Activated T-helper 1 cell treated with Interleukin-2 at 50 U/mL for 16 hours (primary cell): ENCODE measurements at places on chromosomes 12 and 14.

- no peak for DNase-seq
Measured at GRCh38 chr12:12735301-12735700, 18.1 kb downstream of the CDKN1B start.

DNA sequence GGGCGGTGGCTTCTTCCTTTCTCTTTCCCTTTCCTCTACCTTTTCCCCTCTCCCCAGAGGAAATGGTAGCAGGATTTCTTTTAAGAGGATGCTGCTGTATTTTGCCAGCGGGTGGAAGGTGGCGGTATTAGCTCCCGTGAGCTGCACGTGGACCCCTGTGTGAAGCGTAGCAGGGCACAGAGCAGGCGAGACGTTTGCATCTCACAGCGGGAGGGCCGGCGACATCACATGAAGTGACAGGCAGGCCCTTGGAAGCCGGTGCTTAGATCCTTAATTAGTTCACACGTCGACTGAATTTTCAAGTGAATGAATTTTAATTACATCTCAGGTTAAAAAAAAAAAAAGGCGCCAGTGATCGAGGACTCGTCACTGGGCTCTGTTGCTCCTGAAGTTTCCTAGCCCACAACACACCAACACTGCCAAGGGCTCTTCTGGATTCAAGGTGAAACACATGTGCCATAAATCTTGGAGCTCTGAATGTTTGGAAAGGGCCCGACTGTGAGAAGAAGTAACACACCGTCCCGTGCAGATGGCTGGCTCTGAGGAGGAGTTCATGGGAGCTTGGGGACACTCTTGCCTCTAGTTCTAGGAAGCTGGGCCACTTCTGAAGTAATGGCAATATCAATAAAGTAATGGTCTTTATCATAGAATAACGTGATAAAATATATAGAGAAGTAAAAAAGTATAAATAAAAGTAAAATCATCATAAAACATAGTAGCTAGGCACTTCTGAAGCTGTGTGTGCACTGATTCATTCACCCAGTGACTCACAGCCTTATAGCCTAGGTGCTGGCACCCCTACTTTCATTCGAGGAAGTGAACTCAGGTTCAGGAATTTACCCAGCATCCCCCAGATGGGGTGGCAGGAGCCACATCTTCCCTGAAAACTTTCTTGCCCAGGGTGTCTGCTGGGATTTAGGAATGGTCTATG lies 75.3 kb downstream of the AACS start:
- no peak for DNase-seq

DNA sequence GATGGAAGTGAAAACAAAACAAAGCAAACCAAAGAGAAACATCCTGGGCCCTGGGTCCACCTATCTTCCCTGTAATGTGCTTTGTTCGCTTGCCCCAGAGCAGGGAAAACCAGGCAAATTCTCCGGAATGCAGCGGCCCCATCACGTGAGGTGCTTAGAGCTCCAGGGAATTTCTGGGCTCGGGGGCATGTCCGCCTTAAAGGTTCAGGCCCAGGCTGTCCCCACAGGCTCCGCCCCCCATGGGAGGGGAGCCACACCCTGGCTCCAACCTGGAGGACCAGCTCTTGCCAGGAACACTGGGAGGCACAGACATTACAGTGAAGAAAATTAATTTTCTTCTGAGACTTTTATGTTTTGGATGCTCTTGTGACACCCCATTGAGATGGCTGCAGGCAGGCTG lies 69.9 kb downstream of the RBM19 start:
- DNase-seq, result no peak

DNA sequence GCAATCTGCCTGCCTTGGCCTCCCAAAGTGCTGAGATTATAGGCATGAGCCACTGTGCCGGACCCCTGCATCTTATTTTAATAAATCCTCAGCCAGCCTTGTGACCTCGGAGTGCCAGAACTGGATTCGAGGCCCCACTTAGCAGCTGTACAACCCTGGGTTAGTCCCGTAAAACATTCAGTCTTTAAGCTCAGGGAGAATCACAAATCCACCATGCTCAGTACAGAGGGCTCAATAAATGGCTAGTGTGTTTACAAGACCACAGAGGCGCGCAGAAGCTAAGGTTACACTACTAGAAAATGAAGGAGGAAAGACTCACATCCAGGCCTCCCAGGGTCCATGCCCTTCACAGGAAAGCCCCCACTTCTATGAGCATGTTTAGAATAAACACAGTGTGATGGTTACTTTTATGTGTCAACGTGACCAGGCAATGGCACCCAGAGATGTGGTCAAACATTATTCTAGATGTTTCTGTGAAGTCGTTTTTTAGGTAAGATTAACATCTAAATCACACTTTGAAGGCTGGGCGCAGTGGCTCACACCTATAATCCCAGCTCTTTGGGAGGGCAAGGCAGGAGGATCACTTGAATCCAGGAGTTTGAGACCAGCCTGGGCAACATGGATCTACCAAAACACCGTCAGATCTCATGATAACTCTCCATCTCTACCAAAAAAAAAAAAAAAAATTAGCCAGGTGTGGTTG lies 55.3 kb downstream of the CLMN start:
- no peak for DNase-seq

GRCh38 chr12:85807730-85808129 lies 28.5 kb downstream of the RASSF9 start:
- no peak for DNase-seq

DNA sequence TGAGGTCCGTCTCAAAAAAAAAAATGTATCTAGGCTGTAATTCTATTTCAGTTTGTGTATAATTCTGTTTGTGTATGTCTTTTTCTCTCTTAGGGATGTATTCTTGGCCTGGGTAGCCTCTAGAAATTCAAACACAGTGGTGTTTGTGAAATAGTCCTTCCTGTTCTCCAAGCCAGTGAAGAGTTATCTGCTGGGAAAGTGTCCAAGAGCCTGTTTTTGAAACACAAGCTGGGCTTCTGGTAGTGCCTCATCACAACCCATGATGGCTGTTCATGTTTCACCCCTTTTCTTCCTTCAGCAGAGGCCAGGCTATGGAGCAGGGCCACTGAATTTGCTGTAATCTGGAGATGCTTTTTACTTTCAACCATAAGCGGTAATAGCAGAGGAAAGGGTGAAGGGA lies 14.7 kb downstream of the METTL3 start:
- DNase-seq, result no peak

- peak; percentile 49 for DNase-seq
Measured at GRCh38 chr14:22598099-22598895, at the start of gene ABHD4. Gene ABHD4 (plus strand): TSS chr14:22598300. CDS start chr14:22598307, 7 bp downstream.

DNA sequence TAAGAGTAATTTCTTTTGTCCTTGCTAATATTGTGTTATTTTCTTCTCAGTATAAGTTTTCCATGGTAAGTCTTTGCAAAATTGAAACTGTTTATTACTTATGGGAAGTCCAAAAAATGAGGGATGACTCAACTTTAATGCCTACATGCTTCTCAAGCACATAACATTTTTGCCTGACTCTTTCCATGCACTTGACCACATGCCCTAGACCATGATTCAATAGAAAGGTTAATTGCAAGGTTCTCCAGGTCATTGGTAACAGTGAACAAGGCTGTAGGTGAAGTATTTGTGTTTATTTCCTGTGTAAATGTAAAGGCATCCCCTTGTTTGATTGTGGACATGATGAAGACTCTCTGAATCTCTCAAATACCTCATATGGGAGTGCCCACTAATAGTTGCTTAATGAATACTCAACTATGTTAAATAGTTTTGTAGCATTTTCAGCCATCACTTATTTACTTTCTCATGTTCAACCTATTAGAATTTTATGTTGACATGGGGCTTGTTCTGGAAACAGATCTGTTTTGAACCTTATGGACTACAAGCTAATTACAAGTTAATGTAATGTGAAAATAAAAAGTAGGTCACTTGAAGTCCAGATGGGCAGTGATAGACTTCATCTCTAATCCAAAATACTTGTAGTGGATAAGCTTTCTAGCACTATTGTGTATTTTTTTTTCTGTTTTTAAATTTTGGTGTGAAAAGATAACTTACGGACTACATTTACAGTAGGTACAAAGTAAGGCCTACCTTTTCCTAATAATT lies 131.7 kb downstream of the TMTC2 start:
- no peak for DNase-seq

GRCh38 chr12:132561427-132562156 lies 48.8 kb downstream of the LRCOL1 start:
- DNase-seq, result no peak

GRCh38 chr12:132061641-132062430 lies 82.3 kb downstream of the DDX51 start:
- DNase-seq, result no peak

GRCh38 chr12:117836999-117837736 lies 131.6 kb downstream of the KSR2 start:
- DNase-seq, result peak; percentile 50

DNA sequence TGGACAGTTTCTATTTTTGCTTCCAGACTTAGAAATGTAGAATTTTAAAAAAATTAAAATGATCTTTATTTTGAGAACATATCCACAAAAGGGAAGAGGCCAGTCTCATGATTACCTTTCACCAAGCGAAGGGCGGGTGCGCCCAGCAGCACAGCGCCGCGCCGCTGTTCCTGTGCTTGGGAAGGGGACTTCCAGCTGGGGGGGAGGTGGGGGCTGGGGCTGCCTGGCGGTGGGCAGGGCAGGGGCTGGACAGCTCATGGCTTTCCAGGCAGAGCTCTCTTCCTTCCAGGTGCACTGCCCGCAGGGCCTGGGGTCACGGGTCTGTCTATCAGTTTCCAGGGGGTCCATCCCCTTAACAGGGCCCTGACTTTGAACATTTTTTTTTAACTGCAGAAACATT lies 199.9 kb downstream of the TTC7B start:
- DNase-seq, result no peak

DNA sequence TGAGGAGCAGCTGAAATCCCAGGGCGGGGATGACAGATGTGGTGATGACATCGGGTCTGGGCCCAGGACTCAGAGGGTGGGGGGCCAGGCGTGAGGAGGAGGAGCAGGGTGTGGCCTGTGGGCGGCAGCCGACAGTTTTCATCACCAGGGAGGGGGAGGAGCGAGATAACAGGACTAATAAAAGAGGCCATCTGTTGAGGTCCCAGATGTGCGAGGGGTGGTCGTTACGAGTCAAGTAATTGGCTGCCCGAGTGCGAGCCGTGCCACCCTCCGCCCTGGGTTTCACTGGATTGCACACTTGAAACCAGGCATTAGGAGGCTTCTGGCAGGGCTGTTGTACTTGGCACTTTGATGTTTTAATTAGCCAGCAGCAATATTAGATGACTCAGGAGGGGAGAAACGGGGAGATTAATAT lies 67.2 kb downstream of the NOS1 start:
- DNase-seq, result no peak

DNA sequence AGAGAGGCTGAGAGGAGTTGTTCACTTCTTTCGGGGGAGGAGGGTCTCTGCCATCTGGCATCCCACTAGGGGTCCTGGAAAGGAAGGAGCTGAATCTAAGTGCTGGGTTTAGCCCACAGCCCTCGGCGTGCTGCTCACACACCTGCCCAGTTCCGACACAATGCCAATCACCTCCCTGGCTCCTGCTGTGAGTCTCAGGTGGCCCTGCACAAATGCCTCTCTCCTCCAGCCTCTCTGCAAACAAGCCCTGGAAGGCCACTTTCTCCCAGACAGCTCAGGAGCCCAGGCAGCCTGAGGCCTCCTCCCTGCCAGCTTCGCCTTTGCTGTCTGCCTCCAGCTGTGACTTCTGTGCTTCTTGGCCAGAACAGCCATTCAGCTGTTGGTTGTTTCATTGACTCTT lies 51.2 kb downstream of the SMIM41 start:
- DNase-seq, result no peak

- DNase-seq, result no peak
Measured at GRCh38 chr12:50061946-50062686, 4.7 kb downstream of the ASIC1 start.

DNA sequence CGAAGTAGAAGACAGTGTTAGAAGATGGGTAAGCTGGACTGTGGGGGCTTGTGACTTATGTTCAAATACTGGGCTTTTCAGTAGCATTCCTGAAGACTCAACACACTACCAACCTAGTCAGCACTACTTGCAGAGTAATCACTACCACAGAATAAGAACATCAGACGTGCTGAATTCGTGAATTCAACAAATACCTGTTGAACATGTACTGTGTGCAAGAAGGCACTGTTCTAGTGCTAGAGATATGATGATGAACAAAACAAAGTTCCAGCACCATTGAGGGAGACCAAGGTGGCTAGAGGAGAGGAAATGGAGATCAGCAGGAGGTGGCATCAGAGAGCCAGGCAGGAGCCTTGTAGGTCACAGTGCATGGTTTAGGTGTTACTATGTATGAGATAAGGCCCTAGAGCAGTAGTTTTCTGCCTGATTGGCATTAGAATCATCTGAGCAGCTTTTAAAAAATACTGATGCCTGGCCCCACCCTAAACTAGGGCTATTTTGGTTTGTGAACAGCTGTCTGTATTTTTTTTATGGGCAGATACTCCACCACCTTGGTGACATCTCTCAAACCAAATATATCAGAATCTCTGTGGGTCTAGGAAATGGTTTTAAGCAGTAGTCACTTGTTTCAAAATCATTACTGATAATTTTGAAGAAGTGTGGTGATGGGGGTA lies 26.8 kb downstream of the FERMT2 start:
- no peak for DNase-seq

GRCh38 chr12:109682708-109683060 lies 30.9 kb upstream of the FAM222A start:
- no peak for DNase-seq

DNA sequence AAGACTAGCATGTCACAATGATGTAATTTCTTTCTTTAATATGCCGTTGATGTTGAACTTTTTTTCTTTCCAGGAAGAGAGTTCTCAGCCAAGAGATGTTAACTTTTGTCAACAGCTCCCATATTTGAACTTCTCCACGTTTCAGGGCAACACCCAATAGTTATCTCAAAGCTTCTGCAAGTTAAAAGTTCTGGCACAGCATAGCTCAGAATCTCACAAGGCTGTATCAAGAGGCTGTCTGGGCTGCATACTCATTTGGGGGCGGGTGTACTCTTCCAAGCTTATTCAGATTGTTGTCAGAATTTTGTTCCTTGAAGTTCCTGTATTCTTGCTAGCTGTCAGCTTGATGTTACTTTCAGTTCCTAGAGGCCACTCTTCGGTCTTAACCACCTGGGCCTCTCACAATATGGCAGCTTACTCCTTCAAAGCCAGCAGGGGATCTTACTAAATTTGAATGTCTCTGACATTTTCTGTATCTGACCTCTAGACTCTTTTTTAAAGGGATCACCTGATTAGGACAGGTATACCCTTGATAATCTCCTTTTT lies 38.9 kb downstream of the KCNC2 start:
- no peak for DNase-seq

GRCh38 chr12:64194333-64195149 lies 27.6 kb downstream of the KICS2 start:
- DNase-seq, result no peak
